ENCODE measurements at places on chromosomes 7 and 10. TPM values are rescaled to one million over a fixed set of nuclear protein-coding genes. Genes with fewer than 3 reads are reported as not detected.

GRCh38 chr10:110224992-110225391 is 17.6 kb downstream of the MXI1 start:
- DNase-seq = no peak

- DNase-seq = no peak
Observed at GRCh38 chr10:106938513-106938912, 226.0 kb downstream of the SORCS1 start.

The FAM25A gene
- total RNA-seq = not detected

GRCh38 chr10:122141821-122142640 is 129.1 kb upstream of the BTBD16 start:
- no peak for DNase-seq

The LIPF gene
- total RNA-seq = not detected

- no peak for DNase-seq
Observed at GRCh38 chr10:31278279-31278941, 40.6 kb upstream of the ZEB1 start.

DNA sequence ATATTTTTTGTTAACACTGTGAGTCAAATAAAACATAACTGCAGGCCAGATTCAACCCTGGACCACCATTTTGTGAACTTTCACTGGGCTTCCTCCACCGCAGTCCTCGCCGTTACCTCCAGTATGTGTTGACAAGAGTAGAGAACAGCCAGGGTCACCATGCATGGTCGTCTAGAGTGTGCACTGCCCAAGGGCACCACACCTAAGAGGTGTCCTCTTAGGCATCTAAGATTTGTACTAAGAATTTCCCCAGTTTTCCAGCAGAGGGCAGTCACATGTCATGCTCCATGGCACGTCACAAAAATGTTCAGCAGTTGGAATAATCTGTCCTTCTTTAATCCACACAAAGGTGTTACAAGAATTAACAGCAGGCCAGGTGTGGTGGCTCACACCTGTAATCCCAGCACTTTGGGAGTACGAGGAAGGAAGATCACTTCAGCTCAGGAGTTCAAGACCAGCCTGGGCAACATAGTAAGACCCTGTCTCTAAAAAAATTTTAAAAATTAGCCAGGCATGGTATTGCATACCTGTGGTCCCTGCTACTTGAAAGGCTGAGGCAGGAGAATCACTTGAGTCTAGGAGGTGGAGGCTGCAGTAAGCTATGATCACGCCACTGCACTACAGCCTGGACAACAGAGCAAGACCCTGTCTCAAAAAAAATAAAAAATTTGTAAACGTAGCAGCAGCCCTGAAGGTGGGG is 71.2 kb upstream of the FOXK1 start:
- peak; percentile 74 for DNase-seq

DNA sequence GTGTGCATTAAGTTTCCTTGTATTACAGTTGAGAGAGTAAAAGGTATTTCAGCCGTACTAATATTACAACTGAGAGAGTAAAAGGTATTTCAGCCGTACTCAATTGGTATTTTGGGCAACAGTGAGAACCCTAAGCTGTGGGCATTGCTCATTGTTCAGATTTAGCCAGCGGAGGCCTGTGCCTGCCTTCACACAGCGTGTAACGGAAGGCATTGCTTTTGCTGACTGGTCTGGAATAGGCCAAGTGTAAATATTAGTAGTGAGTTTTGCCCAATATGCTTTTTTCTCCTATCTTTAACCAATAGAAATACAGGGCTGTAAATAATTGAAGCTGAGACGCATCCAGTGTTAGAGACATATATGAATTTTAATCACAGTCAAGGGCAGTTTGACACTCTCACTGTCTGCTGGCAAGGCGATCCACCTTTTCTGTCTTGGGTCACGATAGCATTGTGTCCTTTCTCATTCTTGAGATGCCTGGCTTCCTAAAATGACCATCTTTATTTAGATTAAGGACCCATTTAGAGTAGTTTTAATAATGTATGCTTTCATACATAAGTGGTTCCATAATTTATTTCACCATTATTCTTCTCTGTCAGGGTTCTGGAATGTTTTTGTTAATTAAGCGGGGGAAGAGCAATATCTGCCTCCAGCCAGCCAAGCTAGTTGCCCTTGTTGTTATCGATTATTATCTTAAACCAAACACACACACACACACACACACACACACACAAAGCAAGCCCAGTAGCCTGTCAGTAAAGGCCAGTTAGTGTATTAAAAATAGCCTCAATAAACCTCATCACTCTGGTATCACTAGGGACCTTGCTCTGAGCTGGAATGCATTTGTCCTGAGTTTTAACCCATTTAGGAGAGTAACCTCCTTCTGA is 130.7 kb downstream of the CELF2 start:
- DNase-seq = no peak

The ACTL6B gene
- total RNA-seq = not detected

DNA sequence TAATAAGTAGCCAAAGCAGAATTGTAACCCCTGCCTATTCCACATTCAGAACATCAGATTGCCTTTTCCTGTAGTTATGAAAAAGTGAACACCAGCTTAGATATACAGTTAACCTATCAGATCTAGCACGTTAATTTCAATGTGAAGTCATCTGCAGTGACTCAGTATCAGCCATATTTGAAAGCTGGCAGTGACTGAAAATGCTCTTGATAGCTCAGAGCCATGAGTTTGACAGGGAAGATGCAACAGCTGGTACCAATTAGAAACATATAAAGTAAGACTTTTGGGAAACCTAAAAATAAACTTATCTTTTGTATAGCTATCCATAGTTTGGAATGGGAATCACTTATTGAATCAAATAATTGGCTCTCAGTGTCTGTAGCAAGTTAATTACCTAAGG is 284.1 kb upstream of the NPSR1 start:
- no peak for DNase-seq

GRCh38 chr10:62430881-62431280 is 56.7 kb downstream of the ZNF365 start:
- no peak for DNase-seq

- DNase-seq = no peak
Observed at GRCh38 chr10:113544392-113544791, 8.5 kb upstream of the HABP2 start.

- DNase-seq = no peak
Observed at GRCh38 chr7:44150466-44150832, 9.3 kb upstream of the MYL7 start.

- no peak for DNase-seq
Observed at GRCh38 chr10:116263870-116264655, 8.9 kb downstream of the GFRA1 start.

The ZPBP gene
- total RNA-seq = not detected

The AGR3 gene
- not detected for total RNA-seq

The VENTX gene
- total RNA-seq = not detected

The CRHR2 gene
- not detected for total RNA-seq

DNA sequence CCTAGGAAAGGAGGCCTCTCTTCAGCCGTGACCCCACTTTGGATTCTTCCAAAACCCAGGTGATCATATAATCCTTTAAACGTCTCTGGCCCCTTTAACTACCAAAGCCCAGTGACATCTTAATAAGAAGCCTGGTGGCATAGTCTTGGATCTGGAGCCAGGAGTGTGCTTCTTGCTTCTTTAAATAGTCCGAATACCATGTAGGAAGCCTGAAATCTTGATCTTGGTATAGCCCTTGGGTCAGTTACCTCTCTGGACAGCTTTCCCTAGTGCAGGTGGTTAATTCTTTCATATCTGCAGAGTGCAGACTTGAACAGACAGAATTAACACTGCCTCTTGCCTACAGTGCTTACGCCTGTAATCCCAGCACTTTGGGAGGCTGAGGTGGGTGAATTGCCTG is 138.6 kb upstream of the EFCAB10 start:
- DNase-seq = no peak

- DNase-seq = no peak
Observed at GRCh38 chr7:134845461-134845860, 66.0 kb downstream of the CALD1 start.

The HTR5A gene
- total RNA-seq = not detected

DNA sequence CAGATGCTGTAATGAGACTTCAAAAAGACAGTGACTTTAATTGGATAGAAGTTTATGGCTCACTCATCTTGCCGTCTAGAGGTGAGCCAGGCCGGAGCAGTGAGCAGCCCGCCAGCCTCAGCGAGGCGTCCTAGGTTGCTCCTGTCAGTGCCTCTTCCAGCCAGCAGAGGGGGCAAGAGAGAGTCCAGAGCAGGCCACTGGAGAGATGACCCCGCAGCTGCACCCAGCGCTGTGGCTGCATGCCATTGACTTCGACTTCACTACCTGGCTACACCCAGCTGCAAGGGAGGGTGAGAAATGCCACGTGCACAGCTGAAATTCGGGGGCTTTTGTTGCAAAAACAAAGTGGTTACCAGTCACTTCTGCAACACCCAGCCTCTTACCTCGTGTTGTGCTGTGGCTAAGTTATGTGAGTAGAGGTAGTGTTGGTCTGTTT is 26.5 kb downstream of the NUB1 start:
- peak; percentile 83 for DNase-seq

DNA sequence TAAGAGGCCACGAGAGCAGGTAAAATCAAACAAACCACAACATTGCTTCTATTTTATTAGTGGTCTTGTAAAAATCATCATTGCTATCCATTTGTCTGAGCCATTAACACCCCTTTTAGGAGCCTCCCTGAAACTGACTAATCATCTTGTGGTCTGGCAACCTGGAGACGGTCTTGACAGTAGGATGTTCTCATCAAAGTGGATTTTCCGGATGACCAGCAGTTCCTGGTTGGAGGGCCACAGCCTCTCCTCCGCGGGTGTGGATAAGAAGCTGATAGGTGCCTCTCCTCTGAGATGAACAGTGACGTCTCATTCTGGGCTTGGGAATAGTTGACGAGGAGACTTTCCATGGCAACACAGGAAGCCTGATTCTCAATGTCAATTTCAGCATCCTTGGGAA is 490.7 kb downstream of the TYW1 start:
- DNase-seq = no peak

The SLC16A9 gene
- not detected for total RNA-seq

GRCh38 chr7:117362294-117362888 is 39.5 kb upstream of the WNT2 start:
- no peak for DNase-seq

The IFIT1 gene
- total RNA-seq = 2.5 TPM

- no peak for DNase-seq
Observed at GRCh38 chr7:44898039-44898438, 12.7 kb upstream of the PURB start.

DNA sequence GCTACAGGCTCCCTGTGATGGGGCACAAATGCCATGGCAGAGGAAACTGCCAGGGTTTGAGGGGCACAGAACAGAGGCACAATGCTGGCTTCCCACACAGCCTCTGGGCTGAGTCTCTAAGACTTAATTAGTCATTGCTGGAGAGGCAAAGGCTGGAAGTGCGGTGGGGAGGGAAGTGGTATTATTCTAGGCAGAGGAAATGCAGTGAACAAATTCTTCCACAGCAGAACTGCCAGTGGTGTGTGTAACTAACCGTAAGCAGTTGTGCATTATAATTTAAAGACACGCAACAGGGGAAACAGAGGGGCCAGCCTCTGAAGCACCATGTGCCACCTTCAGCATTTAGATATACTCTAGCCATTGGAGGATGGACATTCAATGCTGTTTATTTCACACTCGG is 12.8 kb downstream of the ICA1 start:
- DNase-seq = no peak

GRCh38 chr10:23439961-23440889 is 1.4 kb downstream of the OTUD1 start:
- DNase-seq = peak; percentile 27

GRCh38 chr7:155737590-155737989 is 74.7 kb downstream of the SHH start:
- no peak for DNase-seq

The CYP3A4 gene
- total RNA-seq = not detected

GRCh38 chr7:137715533-137715932 is 131.2 kb downstream of the DGKI start:
- no peak for DNase-seq

The LEP gene
- not detected for total RNA-seq

The TRIL gene
- not detected for total RNA-seq

- no peak for DNase-seq
Observed at GRCh38 chr7:45068236-45069023, 20.3 kb downstream of the NACAD start.

- DNase-seq = peak; percentile 81
Observed at GRCh38 chr10:43689955-43690771, 41.5 kb upstream of the ZNF32 start.

GRCh38 chr10:127018298-127018650 is 113.0 kb downstream of the DOCK1 start:
- DNase-seq = no peak

GRCh38 chr7:44167920-44168319 is 21.3 kb downstream of the GCK start:
- no peak for DNase-seq

- peak; percentile 34 for DNase-seq
Observed at GRCh38 chr7:27123477-27124053, 7.0 kb downstream of the HOXA4 start.

The BMPR1A gene
- 2.0 TPM for total RNA-seq

DNA sequence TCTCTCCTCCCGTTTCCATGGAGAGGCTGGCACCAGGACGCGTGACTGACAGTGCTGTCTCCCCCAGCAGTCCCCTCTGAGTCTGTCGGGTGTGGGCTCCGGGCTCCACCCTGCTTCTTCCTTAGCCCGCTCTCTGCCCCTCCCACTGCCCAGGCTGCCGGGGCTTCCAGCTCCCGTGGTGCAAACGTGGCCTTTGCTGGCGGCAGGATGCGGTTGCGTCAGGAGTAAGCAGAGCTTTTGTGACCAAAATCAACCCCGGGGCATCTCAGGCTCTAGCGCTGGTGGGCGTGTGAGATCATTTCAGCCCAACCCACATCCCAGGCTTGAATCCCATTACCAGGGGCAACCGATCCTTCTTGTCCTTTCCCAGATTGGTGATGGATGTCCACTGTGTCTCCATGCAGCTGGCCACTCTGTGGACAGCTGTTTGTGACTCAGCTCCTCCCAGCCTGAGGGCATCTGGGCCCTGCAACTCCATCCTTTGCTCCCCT is 28.2 kb downstream of the PTPRE start:
- DNase-seq = no peak

The APBB1IP gene
- 36.8 TPM for total RNA-seq

The C10orf71 gene
- total RNA-seq = not detected

DNA sequence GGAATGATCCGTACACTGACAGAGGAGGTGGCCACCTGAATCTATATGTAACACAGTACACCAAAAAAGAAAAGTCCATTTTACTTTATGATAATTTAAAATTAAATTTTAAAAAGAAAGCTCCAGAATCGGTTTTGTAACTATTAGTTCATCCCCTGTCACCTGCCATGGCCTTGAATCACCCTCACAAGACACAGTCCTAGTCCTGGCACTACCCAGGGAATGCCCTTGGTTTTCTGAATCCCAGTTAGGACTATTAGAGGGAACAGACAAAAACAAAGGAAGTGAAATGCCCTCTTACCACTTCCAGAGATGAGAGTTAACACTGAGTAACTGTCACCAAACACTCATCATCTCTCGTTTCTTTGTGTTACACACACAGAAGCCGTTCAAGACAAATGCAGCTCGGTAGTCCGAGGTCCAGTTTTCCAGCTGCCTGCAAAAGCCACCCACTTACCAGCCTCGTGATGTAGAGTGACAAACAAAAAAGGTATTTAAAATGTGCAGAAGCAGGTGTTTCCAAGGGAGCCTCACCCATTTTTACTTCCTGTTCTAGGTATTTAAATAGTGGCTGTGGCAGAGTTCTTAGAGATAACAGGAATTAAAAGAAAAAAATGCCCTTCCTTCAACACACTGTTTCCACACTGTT is 6.1 kb downstream of the PTPRN2 start:
- no peak for DNase-seq

The MYOZ1 gene
- not detected for total RNA-seq

Measured in CD8-positive, alpha-beta T cell (primary cell).